ENCODE measurements at places on chromosomes 5 and 9.

DNA sequence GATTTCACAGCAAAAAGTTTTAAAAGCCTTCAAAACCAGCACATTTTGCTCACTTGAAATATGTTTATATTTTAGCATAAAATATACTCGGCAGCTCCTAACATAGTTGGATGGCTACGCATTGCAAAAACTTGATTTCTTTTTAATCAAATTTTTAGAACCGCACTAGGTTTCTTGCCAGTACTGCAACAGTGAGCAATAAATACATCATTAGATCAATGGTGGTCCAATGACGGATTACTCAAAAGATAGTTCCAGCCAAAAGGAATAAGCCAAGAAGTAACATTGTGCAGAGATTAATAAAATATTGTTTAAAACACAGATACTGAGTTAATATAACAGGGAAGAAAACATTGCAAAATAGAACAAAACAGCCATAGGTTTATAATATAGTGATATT lies 5.5 kb downstream of the MARCHF3 start:
- DNase-seq: no peak

DNA sequence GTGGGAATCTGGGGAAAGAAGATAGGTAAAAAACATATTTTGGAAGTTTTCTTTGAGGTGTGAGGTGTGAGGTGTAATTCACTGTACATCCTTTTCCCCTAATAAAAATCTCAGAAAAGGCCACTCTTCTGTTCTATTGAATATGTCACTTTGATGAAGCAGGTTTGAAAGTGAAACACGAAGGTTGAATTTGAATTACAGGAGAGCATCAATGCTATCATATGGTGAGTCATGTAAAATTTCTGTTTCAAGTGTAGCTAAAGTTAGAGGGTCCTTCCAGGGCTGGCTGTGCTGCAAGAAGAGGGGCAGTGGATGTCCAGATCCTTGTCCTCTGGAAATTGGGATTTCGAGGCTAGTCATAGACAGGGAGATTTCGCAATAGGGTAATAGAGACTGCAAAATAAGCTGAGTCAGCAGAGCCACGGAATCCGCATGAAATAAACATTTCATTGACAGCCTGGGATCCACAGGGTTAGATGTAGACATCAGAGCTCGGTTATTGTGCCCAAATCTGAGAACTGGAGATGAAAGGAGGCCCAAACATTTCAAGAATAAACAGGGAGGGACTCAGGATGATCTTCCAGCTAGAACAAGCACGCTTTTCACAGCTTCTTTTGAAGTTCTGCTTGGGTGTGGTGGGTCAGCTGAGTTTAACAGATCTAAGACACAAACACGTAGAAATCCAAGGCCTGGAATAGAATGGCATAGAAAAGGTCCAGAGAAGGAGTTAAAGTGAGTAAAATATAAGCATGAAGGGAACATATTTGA lies 194.4 kb upstream of the CDKN2B start:
- no peak for DNase-seq

DNA sequence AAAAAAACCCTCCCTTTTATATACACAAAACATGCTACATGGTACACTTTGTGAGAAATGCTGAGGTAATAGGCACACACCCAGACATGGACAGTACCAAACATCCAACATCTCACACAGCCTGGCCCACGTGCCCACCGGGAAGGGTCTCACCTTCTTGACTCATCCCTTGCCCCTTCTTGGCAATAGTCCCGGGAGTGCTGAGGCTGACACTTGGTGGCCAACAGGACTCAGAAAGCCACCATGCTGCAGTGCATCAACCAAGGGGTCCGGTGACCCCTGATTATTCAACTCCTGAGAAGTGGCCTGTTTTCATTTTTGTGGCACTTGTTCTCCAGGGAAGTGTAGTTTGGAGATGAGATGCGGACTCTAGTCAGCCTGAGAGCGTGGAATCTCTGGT lies 35.0 kb downstream of the ANGPTL2 start:
- no peak for DNase-seq

DNA sequence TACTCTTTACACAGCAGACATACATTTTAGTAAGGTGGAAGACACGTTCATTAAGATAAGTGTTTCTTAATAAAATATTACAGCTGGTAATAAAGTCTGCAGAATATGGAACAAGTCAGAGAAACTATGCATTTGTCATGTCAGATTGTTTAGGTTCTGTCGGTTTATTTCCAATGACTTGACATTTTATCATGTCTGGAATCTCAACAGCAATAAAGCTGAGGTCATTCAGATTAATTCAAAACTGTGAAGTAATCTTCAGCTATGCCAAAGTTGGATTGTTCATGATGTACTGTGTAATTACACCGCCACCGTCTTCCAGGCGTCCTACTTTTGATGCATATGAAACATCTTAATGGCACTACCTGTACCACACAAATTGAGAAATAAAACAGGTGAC lies 1032.6 kb downstream of the CDH12 start:
- DNase-seq: no peak

GRCh38 chr9:114910541-114910940 lies 19.9 kb downstream of the TNFSF8 start:
- no peak for DNase-seq

- DNase-seq: peak; percentile 29
Measured at GRCh38 chr5:14745753-14746152, 81.2 kb downstream of the OTULIN start.

DNA sequence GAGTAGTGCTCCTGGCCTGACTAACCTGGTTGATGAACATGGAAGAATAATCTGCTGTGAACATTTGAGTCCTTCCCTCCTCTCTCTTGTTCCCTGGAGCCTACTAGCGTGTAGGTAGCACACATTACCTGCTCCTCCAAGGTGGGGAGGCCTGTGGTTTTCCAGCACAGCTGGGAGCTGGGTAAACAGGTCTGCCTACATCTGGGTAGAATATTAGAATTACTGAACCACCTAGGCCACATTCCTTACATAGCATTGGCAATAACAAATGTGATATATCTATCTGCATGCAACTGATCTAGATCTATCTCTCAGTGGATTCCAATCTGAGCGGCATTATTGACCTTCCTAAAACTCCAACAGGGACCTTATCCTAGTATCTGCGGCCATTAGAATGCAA lies 151.0 kb upstream of the ZNF366 start:
- DNase-seq: no peak

DNA sequence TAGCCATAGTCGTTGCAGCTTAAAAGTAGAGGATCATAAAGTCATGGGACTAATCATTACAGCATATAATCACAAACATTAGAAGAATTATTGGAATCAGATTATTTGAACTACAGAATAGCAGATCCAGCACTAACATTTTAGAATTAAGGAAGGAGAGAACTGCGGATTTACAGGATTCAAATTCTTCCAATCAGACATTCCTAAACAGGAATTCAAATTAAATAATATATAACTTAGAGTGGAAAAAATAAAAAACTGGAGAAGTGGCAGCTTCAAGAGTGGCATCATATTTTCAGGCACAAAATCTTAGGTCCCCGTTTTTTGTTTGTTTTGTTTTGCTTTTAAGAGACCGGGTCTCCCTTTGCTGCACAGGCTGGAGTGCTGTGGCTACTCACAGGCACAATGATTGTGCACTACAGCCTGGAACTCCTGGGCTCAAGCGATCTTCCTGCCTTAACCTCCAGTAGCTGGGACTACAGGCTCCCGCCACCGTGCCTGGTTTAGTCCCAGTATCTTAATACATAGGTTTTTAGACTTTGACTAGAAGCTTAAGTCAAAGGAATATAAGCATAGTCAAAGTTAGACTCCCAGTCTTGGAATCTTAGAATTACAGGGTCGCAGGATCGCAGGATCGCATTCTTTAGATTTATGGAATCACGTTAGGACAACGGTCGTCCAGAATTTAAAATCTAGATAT lies 2.1 kb upstream of the FOXE1 start:
- DNase-seq: no peak

GRCh38 chr9:76414661-76415060 lies 20.4 kb upstream of the RFK start:
- DNase-seq: no peak

DNA sequence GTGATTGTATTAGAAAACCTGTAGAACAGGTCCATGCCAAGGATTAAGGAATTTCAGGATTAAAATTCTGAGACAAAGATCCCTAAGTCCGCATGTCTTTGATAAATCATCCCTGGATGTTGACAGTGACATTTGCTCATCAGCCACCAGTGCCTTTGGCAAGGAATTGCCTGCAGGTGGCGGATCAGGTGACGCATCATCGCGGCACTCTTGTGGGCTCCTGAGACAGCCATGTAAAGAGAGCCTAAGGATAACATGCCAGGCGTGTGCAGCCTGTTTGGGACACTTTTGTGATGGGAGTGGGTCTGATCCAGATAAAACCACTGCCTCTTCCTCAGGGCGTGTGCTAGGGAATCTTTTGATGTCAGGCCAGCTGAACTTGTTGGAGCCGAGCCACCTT lies 40.6 kb downstream of the ADCY2 start:
- DNase-seq: no peak

DNA sequence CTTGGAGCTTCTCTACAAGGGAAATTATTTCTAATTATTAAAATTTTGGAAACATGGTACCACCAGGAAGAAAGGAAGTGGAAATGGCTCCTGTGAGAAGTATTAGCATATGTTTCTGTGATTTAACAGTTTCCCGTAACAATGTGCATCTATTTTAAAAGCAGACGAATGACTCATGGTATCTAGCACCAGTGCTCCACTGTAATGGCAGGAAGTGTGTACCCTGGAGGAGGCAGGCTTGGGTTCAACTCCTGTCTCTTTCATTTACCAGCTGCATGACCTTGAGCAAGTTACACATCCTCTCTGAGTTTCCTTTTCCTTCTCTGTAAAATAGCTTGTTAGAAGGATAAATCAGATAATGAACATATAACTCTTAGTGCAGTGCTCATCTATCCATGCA lies 41.0 kb upstream of the ANGPTL2 start:
- peak; percentile 29 for DNase-seq

DNA sequence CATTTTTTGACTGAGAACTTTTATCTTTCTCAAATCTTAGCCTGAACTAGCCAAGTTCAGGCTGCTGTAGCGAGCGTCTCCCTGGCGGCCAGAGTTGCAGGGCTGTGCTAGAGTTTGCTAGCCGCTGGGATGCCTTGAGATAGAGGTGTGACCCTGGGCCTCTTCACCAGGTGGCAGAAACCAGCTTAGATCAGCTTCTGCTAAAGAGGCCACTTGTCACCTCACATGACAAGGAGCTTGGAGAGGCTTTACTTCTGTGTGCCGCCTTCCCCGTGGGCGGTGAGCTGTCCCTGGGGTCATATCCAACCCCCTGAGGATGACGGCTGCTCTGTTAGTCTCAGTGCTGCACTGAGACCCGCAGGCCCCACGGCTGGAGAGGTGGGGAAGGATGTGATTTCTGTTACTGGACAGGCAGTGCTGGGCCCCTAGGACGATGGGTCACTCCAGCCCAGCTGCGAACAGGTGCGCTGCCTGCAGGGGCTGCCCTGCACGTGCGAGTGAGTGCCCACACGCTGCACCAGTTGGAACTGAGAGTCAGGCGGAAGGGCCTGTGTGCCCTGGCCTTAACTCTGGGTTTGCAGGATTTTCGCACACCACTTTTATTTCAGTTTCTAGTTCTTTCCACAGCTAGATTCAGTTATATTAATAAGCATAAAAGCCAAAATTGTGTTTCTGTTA lies 63.8 kb downstream of the EHMT1 start:
- no peak for DNase-seq

DNA sequence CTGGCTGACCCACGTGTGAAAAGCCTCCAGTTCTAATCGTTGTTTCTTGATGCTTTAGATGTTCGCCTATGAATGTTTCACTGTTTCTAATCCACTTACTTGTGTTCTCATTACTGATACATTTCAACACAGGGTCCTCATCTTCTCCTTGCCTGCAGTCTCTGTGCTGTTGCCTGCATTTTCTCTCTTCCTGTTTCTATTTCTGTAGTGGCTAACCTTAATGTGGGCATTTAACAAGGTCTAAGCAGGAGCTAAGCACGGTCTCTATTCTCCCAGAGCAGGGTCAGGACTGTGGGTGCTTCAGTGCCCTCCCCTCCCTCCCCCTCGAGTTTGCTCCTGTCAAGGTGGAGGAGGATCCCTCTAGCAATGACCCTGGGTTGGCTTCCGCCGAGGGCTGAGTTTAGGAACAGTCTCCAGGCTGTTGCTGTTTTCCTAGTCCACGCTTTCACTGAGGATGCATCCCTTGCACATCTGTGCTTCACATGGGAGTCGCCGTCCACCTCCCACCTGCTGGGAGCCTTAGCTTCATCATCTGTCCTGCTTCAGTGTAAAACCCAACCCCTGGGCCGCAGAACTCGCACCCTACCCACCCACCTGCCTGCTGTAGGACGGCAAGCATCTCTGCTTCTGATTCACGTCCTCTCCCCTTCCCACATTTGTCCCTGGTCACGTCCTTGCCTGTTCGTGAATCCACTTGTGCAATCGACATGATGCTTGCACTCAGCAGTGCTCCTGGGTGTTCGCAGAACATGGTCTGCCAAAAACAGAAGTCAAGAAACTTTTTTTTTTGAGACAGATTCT lies 2.4 kb upstream of the EXOC3 start:
- DNase-seq: peak; percentile 5

- no peak for DNase-seq
Measured at GRCh38 chr9:133191989-133192388, 17.1 kb downstream of the OBP2B start.

DNA sequence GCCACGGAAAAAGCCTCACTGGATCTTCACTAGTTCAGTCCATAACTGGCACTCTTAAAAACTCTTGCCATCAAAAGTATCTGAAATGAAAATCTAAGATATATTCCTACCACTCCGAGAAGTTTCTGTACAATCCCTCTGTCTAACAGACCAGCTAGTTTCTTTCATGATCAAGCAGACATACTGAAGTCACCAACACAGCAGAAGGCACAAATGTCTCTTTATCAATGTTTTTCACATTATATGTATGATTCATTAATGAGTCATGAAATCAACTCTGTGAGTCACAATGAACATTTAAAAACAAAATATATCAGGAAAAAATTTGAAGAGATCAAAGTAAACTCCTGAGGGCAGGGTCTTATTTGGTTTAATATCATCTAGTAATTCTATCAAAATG lies 50.8 kb downstream of the F2R start:
- no peak for DNase-seq

GRCh38 chr5:33167541-33167940 lies 273.2 kb upstream of the TARS1 start:
- DNase-seq: no peak

- DNase-seq: peak; percentile 80
Measured at GRCh38 chr5:76542887-76543690, 80.1 kb downstream of the F2RL2 start.

DNA sequence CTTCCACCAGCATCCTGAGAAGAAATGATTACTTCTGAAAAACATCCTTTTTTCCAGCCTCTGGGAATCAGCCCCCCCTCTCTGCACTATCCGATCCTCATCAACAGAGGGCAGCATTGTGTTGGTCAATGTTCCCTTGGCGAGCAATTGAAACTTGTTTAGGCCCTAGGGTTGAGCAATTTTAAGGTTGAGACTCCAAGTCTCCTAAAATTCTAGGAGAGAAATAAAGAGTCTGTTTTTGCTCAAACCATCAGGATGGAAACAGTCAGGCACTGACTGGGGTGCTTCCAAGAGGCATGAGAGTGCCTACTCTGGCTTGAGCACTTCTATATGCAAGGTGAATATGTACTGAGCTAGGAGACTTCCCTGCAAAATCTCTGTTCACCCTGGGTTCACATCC lies 12.4 kb upstream of the CYFIP2 start:
- no peak for DNase-seq

GRCh38 chr9:28650327-28650726 lies 1077.0 kb upstream of the C9orf72 start:
- no peak for DNase-seq
